SJSA1 (cell line): ENCODE measurements at places on chromosomes 3 and 15. TPM values are rescaled to one million over a fixed set of nuclear protein-coding genes. Genes with fewer than 3 reads are reported as not detected.

DNA sequence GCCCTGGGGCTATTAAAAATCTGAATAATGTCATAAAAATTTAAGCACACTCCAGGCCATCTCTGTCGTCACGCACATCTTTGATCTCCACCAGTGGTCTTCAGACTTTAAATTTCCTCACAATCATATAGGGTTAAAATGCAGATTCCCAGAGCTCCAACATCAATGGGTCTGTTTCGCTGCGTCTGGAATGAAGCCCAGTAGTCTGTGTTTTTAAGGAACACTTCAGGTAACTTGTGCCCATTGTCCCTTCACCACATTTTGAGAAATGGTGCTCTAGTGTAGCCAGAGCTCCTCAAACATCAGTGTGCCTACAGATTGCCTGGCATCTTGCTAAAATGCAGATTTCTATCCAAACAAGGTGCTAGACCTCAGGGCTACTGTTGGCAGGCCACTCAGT, 9.8 kb downstream of the SEMA6D start:
- DNase-seq, result no peak

- no peak for DNase-seq
These were observed 396.6 kb upstream of the TMCO5A start for GRCh38 chr15:37537802-37538201.

DNA sequence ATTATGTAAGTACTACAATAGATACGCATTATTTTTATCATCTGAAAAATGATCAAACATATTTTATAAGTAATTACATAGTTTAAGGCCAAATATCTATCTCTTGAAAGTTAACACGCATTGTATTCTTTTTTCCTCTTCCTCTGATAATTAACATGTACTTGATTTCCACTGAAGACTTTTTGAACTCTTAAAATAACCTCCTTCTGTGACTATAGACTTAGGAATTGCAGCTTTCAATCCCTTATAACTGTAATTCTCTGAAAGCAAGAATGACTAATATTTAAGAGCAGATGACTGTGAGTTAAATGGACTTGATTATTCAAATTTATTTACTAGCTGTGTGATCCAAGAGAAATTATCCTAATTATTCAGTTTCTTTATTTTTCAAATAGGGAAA, 730.6 kb upstream of the NECTIN3 start:
- DNase-seq, result no peak

DNA sequence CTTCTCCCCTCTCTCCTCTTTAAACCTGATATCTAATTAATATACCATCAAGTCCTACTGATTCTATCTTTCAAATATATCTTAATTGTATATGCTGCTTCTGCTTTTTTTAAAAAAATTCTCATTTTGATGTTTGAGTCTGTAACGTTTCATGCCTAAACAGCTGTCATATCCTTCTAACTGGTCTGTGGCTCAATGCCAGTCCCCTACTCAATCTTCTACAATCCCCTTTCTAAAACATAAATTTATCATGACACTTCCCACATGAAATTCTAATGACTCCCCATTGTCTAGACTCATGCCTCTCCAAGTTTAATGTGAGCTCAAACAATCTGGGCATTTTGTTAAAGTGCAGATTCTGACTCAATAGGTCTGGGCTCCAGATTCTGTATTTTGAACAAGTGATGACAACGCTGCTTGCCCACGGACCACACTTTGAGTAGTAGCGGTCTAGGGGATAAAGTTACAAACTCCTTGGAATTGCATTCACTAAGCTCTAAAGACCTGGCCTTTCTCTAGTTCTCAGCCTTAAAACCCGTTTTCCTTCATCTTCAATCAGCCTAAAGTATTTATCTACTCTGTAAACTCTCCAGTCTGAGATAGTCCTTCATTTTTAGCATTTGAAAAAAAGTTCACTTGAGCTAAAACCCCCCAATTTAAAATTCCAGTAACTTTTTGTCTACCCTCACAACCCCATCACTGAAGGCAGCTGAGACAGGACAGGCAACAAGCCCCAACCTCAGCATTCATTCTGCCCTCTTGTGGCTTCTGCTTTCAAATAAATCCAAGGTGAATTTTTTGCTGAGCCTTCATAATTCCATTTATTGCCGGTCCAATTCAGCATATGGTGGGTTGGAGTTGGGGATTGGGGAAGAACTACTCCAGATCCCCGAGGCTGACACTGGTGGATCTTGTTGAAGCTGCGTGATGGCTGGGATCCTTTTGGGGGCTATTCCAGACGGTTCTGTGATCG, 88.1 kb upstream of the THRB start:
- DNase-seq, result no peak

DNA sequence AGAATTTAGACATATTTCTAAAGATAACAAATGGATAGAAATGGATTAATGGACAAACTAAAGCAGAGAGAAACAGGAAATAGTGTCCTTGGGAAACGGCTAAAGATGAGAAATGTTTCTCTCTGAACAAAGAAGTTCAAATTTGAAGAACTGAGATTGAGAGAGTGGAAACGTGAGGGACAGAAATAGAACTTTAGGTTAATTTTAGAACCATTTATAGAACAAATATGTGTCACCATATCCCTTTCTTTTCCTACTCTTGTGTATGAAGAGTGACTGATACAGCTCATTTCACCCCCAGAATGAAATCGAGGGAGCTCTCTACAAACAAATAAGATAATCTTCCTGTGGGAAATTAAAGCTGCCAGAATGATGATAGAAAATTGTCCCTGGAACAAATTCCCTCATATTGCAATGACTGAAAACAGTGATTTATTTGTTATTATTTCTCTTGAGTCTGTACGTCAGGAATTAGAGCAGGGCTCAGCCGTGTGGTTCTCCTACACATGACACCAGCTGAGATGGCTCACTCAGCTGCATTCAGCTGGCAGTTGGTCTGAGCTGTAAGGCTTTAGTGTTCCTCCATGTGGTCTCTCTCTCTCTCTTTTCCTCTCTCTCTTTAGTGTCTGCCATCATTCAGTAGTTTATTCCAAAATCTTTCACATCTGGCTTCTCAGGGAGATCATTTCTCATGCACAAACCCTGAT, 46.6 kb upstream of the ARPP21 start:
- DNase-seq, result no peak

DNA sequence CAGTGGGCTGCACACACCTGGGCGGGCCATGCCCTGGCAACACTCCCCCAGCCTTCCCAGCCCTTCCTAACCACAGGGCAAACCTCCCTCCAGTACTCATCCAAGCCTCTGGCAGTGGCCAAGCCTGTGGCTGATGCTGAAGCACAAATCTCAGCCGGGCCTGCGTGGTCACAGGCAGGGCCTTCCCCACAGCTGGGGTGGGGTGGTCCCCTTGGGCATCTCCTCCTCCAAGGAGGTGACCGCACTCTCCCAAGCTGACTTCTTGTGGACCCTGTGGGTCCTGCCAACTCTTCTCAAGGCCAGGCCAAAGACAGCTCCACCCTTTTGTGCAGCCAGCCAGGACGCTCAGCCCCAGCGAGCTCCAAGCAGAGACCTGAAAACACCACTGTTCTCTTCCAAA, 21.4 kb downstream of the GRAMD2A start:
- no peak for DNase-seq

GRCh38 chr3:176590722-176591121, 606.6 kb downstream of the TBL1XR1 start:
- DNase-seq, result no peak

DNA sequence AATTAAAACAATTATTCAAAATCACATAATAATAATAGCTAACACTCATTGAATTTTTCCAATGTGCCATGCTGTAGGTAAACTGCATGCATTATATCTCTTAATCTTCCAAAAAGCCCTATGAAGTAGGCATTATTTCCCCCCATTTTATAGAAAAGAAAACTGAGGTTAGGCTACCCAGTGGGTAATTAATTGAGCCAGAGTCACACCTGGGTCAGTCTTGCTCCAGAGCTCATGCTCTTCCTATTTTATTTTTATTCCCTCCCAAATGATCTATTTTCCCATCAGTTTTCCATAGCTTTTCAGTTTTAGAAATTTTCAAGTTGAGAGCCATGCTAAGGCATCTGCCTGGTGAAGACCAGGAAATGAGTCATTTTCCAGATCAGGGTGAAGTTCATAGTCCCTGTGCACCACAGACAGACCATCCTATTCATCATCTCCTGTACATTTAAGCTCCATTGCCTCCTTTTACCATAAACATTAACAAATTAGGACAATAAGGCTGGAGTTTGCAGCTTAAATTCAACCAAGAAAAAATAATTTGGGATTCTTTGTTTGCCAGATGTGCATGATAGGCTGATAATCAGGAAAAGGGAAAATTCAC, 417.3 kb downstream of the OTOL1 start:
- no peak for DNase-seq

DNA sequence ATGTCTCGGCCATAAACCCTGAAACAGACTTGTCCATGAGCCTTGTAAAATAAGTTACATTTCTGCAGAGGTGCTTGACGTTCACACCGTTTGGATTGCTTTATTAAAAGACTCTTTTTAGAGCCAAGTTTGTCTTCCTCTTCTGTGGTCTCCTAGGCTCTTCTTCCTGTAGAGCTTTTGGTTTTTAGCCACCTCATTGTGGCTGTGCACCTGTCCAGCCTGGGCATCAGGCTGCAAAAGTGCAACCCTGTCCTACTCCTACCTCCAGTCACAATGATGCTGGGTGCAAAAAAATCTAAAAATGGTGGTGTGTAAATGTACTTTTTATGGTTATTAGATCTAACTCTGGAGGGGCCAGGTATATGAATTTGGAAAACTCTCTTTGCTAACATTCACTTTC, 2.8 kb upstream of the RIOX2 start:
- no peak for DNase-seq

GRCh38 chr3:194051366-194052149, 84.4 kb upstream of the HES1 start:
- DNase-seq, result no peak

DNA sequence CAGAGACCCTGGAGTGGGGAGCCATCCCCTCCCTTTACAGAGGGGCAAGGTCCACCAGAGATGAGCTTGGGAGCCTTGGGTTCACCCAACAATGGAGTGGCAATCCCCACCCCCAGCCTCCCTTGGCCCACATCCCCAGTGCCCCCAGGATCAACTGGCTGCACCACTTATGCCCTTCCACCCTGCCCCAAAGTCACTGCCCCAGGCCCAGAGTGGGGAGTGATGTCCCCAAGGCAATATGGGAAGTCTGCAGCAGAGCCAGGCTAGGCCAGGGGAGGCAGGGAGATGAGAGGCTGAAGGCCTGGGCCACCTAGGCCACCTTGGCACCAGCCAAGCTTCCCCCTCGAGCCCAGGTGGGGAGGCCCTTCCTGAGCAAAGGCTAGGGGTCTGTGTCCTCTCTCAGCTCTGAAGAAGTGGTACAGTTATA, 145.5 kb downstream of the SMAD6 start:
- no peak for DNase-seq

CLDN16 gene
- total RNA-seq, result 0.08 TPM in 1 of 2 replicates, not detected in the other

MNS1 gene
- 8.4 and 10.1 TPM in 2 replicates for total RNA-seq

ZNF385D gene
- total RNA-seq, result not detected in 2 replicates

TNNC1 gene
- 18.2 and 32.1 TPM in 2 replicates for total RNA-seq

ZNF502 gene
- total RNA-seq, result 0.79 TPM in 1 of 2 replicates, not detected in the other

ONECUT1 gene
- not detected in 2 replicates for total RNA-seq

BNC1 gene
- 10.5 and 12.1 TPM in 2 replicates for total RNA-seq

LRTM1 gene
- total RNA-seq, result not detected in 2 replicates

OGG1 gene
- total RNA-seq, result 18.8 and 24.4 TPM in 2 replicates

TRIM71 gene
- total RNA-seq, result under 0.01 TPM in 1 of 2 replicates, not detected in the other
